Skeletal muscle cell (primary cell): ENCODE measurements at places on chromosomes 6 and 20.
A peak's percentile ranks its signal among the peaks of the same experiment; 100 is the strongest.

DNA sequence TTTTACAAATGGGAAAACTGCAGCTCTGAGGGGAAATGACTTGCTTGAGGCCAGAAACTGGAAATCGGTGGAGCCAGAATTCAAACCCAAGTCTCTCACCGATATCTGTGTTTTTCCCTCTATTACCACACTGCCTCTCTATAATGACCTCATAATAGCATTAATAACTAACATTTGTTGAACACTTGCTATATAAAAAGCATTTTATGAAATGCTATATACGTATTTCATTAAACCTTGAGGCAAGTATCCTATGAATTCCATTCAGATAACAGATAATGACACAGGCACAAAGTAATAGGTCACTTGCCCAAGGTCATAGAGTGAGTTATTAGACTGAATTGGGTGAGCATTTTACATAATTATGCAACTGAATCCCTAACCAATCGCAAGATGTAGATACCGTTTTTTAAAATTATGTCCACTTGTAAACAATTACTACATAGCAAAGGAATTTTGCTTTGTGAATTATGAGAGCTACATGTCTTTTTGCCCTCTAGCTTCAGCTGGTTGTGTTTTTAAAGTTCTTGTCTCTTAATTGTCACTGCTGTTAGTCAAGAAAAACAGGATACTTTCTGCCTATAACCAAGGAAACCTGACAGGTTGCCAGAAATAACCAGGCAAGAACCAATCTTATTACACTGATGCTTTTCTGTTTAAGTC is 4.7 kb downstream of the DSN1 start:
- DNase-seq, result no peak

DNA sequence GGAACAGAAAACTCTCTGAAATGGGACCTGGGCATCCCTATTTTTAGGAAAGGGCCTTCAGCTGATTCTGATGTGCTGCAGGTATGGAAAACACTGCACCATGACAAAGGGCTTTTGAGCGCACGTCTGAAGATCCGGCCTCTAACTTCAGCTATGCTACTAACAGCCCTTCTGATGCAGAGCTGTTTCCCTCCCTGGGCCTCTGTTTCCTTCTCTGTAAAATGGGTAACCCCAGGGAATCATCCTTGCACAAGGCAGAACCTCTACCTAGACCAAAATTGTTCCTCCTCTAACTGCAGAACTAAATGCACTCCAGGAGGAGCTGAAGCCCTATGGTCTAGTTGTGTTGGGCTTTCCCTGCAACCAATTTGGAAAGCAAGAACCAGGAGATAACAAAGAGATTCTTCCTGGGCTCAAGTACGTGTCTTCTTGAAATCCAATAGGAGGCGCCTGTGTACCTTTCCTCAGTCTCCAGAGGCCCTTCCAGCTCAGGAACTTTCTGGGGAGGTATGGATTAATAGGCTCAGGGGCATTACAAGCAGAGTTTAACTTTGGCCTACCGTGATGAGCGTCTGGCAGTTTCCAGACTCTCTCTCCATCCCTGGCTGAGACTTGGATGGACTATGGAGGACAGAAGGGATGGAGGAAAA is 5.9 kb downstream of the GPX5 start:
- no peak for DNase-seq

- DNase-seq, result no peak
These were observed 817.1 kb downstream of the KIF16B start for GRCh38 chr20:15756002-15756753.

DNA sequence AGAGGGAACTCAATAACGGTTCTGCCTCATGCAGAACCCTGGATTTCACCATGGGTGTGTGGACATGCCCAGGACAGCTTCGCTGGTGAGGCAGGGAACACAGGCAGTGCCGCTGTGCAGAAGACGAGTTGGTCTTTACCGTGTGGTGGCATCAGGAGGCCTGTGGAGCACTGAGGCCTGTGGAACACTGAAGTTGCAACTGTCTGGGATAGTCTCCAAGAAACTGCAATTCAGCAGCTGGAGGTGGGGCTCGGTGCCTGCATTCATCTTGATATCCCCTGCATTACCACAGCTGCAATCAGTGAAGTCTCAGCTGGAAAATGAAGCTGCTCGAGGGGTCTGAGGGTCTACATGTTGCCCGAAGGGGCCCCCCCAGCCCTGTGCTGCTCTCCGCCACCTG is 202.4 kb upstream of the CDH4 start:
- no peak for DNase-seq

DNA sequence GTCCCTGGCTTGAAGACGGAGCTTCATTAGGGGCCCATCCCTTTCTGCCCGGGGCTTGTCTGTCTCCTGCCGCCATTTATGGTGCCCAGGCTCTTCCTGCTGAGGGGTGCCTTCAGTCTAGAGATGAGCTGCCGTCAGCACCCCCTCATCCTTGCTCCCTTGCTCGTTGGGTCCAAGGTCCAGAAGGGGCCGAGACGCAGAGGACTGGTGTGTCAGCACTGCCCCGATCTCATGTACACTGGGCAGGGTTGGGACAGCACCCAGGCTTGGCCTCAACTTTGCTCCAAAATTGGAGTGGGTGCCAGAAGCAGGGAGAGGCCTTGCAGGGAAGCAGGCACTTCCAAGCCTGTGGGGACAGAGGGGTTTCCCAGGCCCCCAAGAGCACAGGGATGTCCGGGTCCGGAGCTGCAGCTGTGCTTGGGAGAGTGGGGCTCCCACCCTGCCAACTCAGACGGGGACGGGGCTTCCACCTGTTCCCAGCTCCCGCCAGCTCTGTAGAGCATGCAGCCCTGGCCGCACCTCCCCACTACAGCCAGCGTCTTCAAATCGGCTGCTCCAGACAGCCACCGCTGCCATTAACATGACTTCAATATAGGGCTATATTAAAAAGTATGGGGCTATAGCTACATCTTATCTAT is 488.8 kb downstream of the TENT5A start:
- DNase-seq, result no peak

DNA sequence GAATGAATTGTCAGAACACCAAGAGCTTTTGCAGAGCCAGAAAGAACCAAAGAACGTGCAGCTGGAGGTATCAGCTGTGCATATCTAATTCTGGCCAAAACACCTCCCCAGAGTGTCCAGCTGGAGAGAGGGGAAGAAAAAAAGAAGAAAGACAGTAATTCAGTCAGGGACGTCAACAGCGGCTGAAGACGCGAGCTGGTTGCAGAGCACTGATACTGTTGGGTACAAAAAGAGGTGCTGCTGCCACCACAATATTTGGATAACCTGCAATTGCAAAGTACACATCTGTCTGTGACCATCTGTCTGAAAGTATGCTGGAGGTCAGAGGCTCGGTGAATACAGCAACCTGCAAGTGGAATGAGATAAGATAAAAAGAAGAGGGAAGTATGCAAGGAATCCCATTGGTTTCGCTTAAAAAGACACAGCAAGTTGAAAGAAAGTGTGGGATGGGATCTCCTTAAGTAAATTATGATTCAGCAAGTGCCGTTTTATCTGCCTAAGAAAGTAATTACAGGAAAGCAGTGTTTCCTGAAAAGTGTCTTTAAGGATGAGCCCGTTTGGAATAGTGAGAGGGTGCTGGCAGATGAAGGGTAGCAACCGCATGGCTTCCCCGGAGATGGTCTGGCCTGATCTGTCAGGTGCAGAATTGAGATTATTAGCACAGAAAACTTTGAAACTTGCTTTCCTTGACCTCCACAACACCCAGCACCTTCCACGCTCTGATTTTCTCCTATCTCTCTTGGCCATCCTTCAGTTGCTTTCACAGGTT is 189.9 kb upstream of the PRDM1 start:
- no peak for DNase-seq

DNA sequence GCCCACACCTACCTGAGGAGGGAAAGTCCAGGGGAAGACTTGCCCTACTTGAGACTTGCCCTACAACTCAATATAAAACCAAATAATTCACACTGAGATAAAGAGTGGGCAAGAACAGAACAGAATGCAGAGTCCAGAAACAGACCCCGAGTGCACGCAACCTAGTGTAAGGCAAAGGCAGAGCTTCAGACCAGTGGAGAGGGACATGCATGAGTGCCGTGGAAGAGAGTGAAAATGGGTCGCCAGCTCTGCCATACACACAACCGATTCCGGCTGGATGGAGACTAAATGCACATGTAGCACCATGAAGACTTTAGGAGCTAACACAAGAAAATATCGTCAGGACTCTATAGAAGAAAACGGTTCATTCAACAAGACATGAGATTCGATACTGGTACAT is 58.8 kb upstream of the CST7 start:
- DNase-seq, result no peak

GRCh38 chr6:45387236-45387635 is 9.5 kb upstream of the SUPT3H start:
- peak; percentile 48 for DNase-seq

GRCh38 chr20:4150070-4150441 is 134.7 kb upstream of the RNF24 start:
- DNase-seq, result no peak

- no peak for DNase-seq
These were observed 135.8 kb downstream of the SLC35F1 start for GRCh38 chr6:118042855-118043254.

DNA sequence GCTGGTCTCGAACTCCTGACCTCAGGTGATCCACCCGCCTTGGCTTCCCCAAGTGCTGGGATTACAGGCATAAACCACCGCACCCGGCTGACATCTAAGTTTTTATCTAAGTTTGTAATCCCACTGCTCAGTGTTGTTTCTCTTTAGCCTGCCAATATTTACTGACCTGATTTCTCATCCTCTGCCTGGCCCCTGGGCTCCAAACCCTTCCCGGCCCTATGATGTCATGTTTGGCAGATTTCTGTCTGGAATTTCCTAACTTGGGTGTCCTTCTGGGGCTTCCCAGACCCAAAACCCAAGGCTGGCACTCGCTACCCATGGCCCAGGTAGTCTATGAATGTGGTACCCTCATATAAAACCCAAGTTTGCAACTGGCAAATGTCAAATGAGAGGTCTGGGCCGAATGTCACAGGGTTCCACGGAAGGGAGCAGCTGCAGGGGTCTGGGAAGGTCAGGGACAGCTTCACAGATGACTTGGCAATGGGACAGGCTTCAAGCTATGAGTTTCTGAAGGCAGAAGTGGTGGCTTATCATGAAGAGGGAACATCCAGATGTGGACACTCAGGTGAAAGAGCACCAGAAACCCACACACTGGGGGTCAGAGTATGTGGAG is 54.9 kb downstream of the TMEM170B start:
- no peak for DNase-seq

GRCh38 chr6:32890831-32891230 is 36.8 kb downstream of the PSMB9 start:
- no peak for DNase-seq

DNA sequence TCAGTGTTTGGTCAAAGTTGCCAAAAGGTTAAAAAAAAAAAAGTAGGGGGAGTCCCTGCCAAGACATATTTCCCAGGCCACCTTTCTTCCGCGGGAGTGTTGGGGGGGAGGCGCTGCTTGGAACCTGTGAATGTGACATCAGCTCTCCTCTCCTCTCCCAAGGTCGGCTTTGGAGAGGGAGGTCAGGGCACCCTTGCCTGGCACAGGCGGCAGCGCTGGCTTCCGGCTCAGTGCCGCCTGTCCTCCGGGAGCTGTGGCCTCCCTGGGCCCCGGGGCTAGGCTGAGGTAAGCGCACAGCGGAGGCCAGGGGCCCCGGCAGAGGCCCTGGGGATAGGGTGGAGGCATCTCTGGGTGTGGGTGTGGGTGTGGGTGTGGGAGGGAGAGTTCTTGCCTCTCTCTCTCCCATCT is 1.9 kb upstream of the EDN1 start:
- DNase-seq, result no peak

DNA sequence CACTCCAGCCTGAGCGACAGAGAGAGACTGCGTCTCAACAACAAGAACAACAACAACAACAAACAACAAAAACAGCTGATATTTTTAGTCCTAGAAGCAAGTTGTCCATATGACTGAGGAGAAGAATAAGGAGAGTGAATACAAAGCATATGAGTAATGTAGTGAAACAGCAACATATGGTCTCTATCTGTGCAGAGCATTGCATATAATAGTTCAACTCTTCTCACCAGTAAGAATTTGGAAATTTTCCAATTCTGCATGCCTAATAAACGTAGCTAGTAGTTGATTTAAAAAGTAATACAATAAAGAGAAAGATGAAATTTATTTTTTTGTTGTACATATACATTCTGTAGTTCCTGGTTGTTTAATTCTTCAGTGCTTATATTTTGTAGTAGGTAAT is 129.7 kb upstream of the FAM83B start:
- no peak for DNase-seq

DNA sequence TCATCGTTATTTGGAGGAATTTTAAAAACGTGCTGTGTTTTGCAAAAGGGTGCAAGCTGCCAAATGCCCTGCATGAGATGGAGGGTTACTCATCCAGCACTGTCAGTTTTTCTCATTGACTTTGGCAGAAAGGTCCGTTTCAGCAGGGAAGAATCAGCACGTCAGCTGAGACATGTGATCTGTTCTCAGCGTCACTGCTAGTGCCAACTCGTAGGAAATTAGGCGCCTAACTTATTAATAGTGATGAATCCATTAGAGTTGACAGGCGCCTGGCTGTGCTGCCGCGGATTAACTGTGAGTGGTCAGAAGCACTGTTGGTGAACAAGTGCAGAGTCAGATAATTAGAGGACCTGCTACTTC is 175.5 kb upstream of the FOXQ1 start:
- peak; percentile 31 for DNase-seq

- no peak for DNase-seq
These were observed 167.1 kb upstream of the FBXL4 start for GRCh38 chr6:99114769-99115406.

- DNase-seq, result no peak
These were observed 27.6 kb upstream of the ADA start for GRCh38 chr20:44678990-44679611.

DNA sequence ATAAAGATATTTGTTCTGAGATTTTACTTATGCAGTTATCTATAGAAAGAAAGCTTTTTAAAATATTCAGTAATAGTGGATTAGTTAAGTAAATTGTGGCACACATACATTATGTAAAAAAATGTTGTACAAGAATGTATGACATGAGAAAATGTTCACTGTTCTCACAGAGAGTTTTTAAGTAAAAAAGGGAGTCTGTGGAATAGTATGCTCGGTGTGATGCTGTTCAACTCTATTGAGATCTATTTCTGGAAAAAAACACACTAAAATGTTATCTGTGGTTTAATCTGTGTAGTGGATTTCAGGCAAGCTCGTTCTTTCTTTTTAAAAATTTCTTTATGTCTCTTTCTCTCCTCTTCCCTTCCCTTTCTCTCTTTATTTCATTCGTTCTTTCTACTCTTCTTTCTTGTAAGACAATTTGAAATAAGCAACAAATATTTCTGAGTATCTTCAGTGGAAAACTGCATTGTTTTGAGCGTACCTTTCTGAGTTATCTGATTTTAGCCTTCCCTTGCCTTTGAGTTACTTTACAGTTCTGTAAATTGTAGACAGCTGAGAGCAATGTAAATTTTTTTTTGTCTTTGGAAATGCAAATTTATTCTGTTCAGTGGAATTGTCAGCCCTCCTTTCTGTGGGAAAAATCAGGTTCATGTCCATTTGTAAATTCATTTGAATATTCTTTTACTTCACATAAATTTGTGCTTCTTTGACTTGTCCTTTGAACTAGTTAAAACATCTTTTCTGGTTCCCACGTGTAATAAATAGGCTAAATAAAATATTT is 229.0 kb upstream of the NOX3 start:
- no peak for DNase-seq

- peak; percentile 92 for DNase-seq
These were observed 3.5 kb downstream of the FOXO3 start for GRCh38 chr6:108564178-108564577.
